ENCODE measurements at places on chromosomes 1 and 21.

GRCh38 chr1:199808110-199808870 is 219.2 kb upstream of the NR5A2 start:
- DNase-seq, result no peak

GRCh38 chr1:241311056-241311746 is 45.8 kb downstream of the RGS7 start:
- DNase-seq, result no peak

GRCh38 chr1:119204197-119204960 is 63.9 kb upstream of the WARS2 start:
- DNase-seq, result no peak

- no peak for DNase-seq
These were observed 61.8 kb upstream of the GJB5 start for GRCh38 chr1:34693081-34693480.

DNA sequence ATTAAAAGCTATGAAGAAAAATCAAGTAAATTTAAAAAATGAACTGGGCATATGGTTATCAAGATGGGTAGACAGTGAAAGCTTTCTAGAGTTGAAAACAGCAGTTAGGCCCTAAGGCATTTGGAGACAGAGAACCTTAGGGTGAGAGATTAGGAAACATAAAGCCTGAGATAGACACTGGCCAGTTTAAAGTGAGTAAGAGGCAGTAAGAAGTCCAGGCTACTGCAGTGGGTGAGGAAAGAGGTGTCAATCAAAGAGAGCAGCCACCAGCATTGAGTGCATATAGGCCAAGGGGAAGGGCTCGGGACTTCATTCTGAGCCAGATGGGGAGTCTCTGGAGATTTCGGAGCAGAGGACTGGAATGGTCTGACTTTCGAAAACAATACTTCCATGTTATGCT is 1360.5 kb upstream of the ADGRL4 start:
- DNase-seq, result no peak

DNA sequence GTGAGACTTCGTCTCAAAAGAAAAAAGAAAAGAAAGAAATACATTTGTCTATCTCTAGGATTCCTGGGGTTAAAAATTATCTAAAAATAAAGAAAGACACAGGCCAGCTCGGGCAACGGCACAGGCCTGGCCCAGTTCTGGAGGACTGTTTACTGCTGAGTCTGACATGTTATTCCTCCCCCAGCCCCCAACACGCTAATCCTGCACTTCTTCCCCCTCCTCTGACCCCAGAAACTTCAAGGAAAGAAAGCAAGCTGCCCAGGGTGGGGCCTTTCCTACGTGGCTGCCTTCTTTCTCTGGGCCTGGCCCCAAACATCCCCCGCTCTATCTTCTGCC is 40.0 kb downstream of the ACOT7 start:
- no peak for DNase-seq

DNA sequence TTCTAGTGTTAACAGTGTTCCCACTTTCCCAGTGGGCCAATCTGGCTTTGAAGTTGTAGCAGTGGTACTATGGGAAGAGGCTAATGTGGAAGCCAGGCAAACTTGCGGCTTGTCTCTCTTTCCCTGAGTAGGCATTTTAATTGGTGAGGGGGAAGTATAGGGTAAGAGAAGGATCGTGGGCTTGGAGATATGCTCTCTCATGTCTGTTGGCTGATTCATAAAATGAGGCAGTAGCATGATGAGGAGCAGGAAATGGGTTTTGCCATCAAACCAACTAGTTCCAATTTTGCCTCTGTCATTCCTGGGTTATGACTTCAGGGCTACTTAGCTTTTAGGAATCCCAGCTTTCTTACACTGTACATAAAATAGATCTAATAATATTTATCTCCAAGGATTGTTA is 12.1 kb downstream of the C8A start:
- DNase-seq, result no peak

GRCh38 chr1:109659997-109660690 is 4.2 kb downstream of the GSTM4 start:
- peak; percentile 60 for DNase-seq

DNA sequence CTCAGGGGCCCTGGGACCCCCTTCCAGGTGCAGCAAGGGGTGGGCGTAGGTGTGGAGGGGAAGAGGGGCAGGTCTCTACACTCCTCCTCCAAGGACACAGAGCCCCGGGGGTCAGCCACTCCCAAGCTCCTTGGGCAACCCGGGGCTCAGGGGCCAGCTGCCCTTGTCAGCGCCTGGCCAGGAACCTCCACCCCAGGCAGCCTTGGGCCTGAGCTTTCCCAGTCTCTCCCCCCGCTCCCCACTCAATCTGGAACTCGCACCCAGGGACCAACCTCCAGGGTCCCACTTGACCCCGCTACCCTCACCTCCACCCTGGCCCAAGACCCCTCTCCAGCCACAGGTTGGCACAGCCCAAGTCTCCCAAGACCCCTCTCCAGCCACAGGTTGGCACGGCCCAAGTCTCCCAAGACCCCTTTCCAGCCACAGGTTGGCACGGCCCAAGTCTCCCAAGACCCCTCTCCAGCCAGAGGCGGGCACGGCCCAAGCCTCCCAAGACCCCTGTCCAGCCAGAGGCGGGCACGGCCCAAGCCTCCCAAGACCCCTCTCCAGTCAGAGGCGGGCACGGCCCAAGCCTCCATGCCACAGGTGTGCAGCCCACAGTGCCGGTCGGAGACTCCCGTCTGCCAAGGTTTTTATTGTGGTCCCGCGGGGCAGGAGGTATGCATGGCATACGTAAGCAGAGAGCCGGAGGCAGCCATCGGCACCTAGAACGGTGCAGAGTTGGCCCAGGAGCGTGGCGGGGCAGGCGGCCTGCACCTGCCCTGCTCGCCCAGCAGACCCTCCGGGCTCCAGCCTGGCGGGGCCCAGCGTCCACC is 3.0 kb downstream of the TNFRSF4 start:
- no peak for DNase-seq

DNA sequence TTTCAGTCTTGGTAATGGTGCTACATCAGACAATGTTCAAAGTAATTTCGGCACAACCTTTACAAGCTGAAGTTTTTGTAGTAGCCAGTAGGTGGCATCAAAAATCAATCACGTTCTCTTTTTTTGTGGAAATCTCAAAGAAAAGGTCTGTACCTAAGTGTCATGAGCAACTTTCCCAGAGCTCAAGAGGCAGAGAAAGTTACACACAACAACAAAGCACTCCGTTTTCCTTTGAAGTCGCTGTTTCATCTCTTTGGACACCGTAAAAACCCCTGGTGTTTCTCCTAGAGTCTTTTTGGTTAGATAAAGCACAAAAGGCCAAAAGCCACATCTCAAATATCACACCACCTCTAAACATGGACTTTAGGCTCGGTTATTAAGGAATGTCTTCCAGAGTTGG is 131.6 kb downstream of the LHX8 start:
- peak; percentile 60 for DNase-seq

DNA sequence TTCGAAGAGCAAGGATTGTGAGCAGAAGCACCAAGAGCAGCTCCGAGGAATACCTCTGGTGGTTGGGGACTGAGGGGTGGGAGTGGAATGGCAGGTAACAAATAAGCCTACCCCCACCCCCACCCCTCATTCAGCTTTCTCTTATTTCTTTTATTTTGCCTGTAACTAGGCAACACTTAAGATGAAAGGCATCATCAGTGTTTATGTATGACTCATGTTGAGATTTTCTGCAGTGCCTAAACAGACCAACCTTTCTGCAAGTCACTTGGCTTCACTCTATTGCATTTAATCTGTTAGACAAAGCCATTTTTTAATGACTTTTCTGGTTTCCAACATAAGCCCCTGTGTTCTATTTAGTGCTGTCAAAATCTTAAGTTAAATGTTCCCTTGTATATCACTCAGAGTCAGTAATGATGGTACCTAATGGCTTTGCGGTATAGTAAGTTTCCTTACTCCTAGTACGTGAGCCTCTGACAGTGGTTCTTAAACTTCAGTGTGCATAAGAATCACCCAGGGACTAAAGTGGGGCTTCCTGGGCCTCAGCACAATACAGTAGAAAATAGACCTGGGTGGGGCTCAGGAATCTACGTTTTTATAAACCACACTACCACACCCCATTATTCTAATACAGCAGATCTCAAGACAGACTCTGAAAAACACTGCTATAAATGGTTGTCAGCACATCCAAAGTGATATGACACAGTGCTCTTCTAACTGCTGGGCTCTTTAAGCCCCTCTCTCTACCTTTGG is 19.9 kb downstream of the CASQ2 start:
- no peak for DNase-seq

GRCh38 chr1:185834371-185834905 is 100.2 kb downstream of the HMCN1 start:
- DNase-seq, result no peak

- no peak for DNase-seq
These were observed 163.8 kb upstream of the ESRRG start for GRCh38 chr1:216887032-216887431.

GRCh38 chr1:203124546-203125317 is 2.8 kb upstream of the ADORA1 start:
- DNase-seq, result no peak

- no peak for DNase-seq
These were observed 537.9 kb upstream of the NR5A2 start for GRCh38 chr1:199489594-199489993.

DNA sequence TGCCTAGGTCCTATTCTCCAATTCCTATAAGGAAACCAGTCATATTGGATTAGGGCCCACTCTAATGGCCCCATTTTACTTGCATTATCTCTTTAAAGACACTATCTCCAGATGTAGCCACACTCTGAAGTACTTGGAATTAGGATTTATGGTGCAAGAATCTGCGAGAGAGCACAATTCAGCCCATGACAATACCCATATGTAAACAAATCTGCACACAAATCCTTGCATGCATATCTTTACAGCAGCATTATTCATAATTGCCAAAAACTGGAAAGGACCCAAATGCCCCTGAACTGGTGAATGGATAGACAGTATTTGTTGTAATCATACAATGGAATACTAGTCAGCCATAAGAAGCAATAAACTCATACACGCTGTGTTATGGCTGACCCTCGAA is 229.8 kb upstream of the ADAMTS5 start:
- DNase-seq, result no peak

- no peak for DNase-seq
These were observed 4.8 kb downstream of the ETV3 start for GRCh38 chr1:157133426-157133825.

DNA sequence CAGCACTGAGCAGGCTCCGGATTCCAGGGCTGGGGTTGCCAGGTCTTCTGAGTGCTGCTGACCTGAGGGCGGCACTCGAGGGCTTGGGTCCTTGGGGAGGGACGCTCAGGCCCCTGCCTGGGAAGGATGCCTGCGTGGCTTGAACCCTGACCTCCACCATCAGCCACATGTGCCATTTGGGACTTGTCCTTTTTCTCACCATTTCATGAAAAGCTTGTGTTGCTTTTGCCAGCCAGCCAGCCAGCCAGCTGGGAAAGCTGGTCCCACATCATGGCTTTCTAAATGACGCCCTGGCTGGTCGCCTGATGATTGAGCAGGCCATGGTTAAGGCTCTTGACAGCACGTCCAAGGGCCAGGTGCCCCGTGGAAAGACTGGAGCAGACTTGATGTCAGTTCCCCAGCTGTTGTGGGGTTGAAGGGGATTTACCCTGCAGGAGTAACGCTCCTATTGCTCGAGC is 168.7 kb downstream of the CAMTA1 start:
- no peak for DNase-seq

DNA sequence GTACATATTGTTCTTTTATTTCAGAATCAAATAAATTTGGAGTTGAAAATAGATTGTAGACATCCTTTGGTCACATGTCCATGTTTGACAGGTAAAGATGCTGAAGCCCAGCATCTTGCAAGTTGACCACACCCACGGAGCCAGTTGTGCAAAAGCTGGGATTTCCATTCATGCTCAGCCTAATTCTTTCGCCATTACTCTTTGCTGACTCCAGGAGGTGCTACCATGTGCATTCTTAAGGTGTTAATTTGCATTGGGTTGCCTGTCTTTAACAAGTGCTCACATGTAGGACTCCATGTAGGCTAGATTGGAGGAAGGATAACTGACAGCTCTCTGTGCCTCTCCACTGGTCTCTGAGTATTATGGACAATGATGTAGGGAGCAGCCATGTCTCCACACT is 660.7 kb downstream of the LMO4 start:
- no peak for DNase-seq

DNA sequence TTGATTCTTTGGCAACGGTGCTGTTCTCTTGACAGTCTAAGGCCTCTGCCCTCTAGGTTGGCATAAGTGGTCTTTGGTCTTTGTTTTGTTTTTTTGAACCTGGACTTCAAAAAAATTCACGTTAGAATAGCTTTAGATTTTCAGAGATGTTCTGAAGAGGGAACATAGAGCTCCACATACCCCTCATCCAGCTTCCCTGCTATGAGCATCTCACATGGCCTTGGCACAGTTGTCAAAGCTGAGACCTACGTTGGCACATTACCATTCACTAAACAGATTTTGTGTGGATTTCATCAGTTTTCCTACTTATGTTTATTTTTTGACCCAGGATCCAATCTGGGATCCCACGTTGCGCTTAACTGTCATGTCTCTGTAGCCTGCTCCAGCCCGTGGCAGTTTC is 60.8 kb downstream of the ARHGEF10L start:
- no peak for DNase-seq

DNA sequence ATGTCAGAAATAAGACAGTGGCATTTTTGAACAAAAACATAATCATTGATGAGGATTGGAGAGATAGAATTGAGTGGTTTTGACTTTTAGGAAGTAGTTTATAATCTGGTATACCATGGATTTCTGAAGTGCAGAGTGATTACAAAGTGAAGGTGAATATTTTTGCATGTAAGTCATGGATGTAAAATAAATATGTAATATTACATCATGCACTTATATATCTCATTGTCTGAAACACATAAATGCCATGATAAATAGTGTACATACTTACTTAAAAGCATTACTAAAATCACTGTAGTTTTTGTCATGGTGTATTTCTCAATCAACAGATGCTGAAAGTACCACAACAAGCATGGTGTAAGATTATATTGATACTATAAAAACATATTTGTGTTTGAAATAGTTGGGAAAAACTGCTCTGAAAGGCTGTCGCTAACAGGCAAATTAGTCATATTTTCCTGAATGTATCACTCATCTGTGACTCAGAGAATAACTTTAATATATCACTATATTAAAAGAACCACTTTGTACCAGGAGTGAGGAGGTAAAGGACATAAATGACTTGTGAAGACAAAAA is 24.8 kb upstream of the RGS18 start:
- DNase-seq, result no peak

DNA sequence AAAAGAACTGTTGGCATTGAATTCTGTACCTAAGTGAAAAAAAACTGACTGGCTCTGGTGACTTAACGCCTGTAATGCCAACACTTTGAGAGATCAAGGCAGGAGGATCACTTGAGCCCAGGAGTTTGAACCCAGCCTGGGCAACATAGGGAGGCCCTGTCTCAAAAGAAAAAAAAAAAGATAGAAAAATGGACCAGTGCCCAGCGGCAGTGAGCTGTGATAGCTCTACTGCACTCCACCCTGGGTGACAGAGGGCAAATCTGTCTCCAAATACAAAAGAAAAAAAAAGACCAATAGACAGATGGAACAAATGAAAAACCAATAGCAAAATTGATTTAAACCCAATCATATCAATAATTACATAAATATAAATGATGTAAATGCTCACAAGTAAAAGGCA is 674 bp upstream of the AKR7A3 start:
- no peak for DNase-seq

GRCh38 chr1:159775716-159776115 is 5.0 kb upstream of the DUSP23 start:
- no peak for DNase-seq

GRCh38 chr1:162159515-162159914 is 90.0 kb downstream of the NOS1AP start:
- no peak for DNase-seq

All from suppressor macrophage (primary cell).